ENCODE measurements at places on chromosomes 2 and 18.
A peak's percentile ranks its signal among the peaks of the same experiment; 100 is the strongest.

DNA sequence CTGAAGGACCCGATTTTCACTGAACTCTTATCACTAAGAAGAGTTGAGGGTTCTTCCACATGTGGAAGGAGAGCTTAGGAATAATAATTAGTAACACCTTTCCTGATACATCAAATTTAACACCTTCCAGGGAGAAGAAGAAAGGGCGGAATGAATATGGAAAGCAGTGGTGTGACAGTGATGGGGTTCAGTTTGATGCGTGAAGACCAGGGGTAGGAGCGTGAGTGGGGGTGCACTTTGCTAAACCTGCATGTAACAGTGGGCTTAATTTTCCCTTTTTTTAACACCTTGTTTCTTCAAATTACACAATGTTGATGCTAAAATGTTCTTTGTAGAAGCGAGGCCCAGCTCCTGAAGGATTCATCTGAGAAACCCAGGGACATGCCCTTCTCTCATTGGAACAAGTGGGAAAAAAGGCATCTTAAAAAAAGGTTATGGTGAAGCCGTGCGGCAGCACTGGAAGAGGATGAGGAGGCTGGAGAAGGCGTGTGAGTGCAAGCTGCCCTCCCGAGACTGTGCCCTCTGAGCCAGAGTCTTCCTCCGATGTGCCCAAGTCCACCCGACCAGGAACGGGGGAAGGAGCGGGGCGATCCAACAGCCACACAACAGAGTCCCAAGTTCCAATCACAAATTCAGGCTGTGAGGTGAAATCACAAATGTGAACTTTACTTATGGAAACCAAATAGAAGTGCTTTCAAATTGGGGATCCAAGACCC is 80.8 kb downstream of the MBP start:
- no peak for DNase-seq

- no peak for DNase-seq
These were observed 94.1 kb downstream of the RTN4 start for GRCh38 chr2:54956111-54956627.

DNA sequence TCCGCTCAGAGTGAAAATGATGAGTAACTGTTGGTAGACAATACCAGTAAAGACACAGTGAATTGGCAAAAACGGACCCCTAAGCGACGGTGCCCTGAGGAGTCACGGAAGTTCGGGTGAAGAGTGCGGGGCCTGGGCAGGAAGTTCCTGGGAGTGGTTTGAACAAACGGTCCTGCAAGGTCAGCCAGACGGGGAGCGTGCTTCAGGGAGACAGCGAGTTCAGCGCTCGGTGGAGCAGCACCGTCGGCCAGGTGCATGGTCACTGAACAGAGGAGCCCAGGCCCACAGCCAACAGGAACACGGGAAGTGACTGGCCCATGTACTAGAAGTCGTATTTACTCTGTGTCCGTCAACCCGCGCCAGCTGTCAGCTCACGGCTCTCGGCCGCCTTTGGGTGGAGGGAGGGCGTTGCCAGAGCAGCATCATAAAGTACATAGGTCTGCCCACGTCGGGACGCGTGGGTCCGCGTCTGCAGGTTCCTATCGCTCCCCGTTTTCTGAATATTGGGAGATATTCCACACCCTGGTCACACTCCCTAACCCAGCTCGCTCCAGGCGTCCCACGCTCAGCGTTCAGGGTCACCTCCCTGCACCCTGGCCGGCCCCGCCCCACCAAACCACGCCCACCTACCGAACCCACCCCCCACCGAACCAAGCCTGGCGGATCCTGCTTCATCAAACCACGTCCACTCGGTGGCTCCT is 75.6 kb upstream of the UXS1 start:
- no peak for DNase-seq

- DNase-seq, result no peak
These were observed 6.1 kb upstream of the MPP4 start for GRCh38 chr2:201704536-201704935.

DNA sequence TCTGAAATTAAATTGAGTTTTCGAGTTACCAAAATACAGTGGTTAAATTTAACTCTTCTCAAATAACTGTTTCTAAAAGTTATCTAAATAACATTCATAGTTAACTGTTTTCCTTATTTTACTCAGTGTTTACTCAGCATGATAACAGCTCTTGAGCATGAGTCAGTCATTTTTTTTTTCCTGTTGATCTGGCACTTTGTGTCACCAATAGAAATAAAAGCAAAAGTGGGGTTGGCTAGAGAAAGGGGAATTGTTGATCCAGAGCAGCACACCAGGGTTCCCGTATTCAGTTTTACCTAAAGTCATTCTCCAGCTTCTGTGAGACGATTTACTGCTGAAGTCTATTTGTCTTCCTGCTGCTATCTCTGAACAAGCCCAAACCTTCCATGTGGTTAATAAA is 851.6 kb downstream of the DCC start:
- DNase-seq, result no peak

DNA sequence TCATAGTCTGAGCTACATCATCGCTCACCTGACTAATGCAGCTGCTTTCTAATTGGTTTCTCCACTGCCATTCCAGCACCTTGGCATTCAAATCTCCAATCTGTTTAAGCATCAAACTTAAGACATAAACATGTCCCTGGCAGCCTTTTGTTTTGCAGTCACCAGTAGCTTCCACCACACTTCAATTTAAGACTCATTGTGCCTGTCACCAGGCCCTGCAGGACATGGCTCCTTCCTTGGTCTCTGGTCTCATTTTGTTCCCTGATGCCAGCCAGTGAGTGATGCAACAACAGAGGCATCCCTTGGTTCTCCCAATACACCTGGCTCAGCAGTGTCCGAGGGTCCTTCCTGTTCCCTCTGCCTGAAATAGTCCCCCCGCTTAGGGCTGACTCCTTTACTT is 292.4 kb upstream of the PXDN start:
- DNase-seq, result no peak

DNA sequence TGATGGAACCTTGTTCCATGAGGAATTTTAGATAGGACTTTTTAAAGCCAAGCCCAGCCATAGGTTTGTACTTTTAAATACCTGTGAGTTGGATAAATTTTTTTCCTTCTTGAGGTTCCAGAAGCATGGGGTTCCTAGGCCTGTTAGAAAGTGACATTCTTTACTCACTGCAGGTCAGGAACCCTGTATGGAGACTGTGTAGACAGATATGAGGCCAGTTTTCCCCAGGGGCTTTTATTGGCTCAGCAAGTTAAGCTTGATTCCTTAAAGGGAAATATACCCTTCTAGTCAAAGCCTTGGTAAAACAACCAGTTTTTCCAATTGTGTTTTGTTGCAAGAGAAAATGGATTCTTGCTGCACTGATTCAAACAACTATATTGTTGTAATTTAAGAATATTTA is 38.4 kb upstream of the GMCL1 start:
- no peak for DNase-seq

GRCh38 chr18:12009581-12010140 is 28.4 kb downstream of the IMPA2 start:
- no peak for DNase-seq

DNA sequence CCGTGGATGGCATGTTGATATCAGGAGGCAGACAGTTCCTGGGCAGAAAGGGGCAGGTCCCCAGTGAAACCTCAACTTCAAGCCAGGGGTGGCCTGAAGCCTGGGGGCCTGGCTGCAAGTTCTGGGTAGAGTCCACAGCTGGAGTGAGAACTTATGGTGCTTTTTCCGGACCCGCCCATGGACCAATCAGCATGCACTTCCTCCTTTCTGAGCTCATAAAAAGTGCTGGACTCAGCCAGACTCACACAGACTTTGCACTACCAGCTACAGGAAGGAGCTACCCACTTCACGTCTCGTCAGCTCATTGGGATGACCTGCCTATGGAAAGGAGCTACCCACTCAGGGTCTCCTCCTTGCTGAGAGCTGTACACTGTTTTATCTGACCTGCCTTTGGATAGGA is 183.1 kb upstream of the MC4R start:
- no peak for DNase-seq

- DNase-seq, result no peak
These were observed 126.6 kb downstream of the ZNF532 start for GRCh38 chr18:58991167-58991798.

GRCh38 chr2:133768658-133769435 is 200.6 kb upstream of the NCKAP5 start:
- no peak for DNase-seq

DNA sequence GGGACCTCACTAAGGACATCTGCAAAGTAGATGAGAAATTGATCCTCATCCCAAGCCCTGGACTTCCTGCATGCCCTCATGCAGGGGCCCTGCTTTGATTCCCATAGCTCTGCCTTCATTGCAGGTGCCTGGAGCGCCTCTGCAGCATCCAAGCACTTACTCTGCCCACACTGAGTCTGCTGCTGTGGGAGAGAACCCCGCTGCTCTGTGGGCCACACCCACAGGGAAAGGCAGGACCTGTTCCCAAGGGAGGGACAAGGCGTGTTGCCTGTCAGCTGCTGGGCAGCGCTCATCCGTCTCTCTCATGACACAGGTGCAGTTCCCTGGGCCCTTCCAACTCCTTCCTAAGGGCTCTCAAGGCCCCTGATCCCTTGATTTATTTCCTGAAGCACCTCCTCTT is 266.8 kb upstream of the SMIM21 start:
- no peak for DNase-seq

- DNase-seq, result no peak
These were observed 67.0 kb upstream of the LYPD6B start for GRCh38 chr2:148971547-148971946.

- peak; percentile 81 for DNase-seq
These were observed 15.6 kb upstream of the ASAP2 start for GRCh38 chr2:9191041-9191481.

DNA sequence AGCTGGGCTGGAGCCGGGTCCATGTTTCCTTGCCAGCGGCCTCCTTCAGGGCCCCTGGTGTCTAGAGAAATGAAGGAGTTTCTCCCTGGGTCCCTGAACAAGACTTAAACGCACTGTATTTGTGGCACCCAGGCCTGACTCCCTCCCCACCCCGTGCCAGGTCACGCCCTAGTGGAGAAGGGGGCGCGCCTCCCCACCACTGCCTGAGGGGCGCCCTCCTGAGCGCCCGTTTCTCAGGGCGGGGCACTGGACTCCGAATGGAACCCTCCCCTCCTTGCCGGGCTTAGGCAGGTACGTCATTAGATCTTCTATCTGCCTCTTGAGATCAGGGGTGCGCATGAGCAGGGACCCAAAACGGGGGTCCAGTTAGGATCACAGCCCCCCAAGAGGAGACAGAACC is 16.3 kb downstream of the ODC1 start:
- DNase-seq, result no peak

DNA sequence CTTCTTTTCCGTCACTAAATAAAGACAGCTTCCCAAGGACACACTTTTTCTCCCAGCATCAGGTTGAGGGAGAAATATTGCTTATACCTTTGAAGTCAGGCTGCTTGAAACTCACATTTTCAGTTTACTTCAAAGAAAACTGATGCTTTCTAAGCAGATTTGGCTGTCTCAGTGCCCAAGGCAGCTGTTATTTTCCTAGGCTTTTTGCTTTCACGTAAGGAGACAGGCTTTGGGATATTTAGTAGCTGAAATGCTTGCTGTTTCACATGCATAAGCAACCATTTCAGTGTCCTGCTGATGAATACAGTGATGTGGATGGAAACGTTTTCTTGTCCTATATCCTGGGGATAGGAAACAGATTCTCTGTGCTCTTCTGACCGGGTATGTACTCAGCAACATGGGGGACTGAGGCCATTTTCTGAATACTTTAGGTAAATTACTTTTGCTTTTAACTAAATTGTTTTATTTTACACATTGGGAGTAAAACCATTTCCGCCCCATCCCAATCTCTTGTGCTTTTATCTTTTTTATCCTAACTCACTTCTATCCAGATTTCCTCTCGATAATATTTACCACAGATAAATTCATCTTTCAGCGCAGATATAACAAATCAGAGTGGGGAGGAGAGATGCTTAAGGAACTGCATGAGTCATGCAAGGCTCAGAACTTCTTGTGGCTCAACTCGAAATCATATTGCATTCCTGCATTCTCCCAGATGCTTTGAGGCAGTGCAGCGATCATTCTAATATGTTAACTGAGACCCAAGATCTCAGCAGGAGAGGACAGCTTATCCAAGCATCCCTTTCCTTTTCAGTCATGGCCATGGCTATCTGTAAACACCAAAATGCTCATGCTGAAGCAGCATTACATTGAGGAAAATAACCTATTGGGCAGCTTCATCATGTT is 22.2 kb downstream of the GALR1 start:
- no peak for DNase-seq

DNA sequence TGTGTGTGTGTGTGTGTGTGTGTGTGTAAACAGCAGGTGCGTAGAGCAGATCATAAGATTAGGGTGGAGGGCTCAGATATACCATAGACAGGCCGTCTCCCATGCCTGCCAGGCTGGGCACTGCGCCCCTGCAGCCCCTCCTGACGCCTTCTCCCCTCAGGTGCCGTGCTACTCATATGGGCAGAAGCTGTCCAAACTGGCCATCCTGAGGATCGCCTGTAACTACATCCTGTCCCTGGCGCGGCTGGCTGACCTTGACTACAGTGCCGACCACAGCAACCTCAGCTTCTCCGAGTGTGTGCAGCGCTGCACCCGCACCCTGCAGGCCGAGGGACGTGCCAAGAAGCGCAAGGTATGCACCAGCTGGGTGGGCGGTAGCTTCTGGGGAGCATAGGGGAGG is 10.0 kb downstream of the ATOH8 start:
- DNase-seq, result no peak

- DNase-seq, result no peak
These were observed 4.5 kb upstream of the GLI2 start for GRCh38 chr2:120731175-120731574.

DNA sequence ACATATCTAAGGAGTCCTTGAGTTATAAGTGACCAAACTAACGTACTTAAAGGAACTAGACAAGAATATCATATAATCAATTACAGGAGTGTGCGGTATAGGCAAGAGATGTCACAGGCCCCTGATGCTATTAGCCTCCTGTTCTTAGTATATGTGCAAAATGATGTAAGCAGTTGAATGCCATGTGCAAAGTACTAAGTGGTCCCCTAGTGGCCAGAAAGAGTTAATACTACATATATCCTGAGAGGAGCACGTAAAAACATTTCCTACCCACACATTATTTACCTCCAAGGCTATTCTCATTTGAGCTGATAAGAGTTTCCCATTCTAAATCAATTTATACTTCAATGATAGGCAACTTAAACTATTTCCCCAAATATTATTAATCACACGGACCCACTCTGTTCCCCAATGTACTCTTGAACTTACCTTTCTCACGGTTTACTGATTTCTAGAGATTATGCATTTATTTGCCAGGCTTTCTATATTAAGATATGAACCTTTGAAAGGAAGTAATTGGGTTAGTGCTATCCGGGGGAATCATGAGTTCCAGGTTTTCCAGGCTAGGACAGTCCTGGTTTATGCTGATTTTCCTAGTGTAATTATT is 158.0 kb upstream of the KLHL14 start:
- DNase-seq, result no peak
